ENCODE measurements at places on chromosomes 12 and 14. TPM values are rescaled to one million over a fixed set of nuclear protein-coding genes. Genes with fewer than 3 reads are reported as not detected.

BRF1 gene
- 25.2 TPM for total RNA-seq

AQP5 gene
- not detected for total RNA-seq

SLC2A14 gene
- 1.2 TPM for total RNA-seq

- ATAC-seq, result peak; percentile 40
These were observed 9.4 kb upstream of the CACNA2D4 start for GRCh38 chr12:1927751-1928351.

GRCh38 chr14:75142494-75142893, 15.6 kb upstream of the NEK9 start:
- no peak for ATAC-seq

DNA sequence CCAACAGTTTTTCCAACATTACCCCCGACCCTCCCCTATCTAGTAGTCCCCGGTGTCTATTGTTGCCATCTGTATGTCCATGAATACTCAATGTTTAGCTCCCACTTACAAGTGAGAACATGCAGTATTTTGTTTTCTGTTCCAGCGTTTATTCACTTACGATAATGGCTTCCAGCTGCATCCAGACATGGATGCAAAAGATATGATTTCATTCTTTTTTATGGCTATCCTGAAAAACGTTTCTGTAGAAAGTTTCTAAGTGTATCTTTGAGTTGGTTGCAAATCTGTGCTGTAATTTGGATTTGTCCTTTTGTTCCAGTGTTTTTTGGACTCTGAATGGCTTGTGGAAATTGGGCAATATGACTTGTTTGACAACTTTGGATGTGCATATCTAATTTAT, 11.7 kb downstream of the SP1 start:
- ATAC-seq, result no peak

- ATAC-seq, result no peak
These were observed 46.2 kb upstream of the MED13L start for GRCh38 chr12:116323406-116324386.

DNA sequence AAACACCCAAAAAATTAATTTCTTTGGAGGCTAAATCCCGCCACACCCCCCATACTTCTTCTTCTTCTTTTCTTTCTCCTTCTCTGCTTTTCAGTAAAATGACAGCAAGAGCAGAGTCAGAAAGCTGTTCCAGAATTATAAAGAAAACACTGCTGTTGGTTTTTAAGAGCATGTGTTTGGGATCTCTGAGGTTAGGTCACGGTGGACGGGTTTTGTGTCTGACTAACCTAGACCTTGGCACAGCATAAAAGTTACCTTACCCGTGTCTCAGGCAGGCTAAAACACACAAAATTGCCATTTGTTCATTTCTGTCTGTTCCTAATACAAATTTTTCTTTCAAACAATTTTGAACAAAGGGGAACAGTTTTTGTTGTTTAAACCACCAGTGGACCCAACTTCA, 540.8 kb downstream of the NRXN3 start:
- no peak for ATAC-seq

DNA sequence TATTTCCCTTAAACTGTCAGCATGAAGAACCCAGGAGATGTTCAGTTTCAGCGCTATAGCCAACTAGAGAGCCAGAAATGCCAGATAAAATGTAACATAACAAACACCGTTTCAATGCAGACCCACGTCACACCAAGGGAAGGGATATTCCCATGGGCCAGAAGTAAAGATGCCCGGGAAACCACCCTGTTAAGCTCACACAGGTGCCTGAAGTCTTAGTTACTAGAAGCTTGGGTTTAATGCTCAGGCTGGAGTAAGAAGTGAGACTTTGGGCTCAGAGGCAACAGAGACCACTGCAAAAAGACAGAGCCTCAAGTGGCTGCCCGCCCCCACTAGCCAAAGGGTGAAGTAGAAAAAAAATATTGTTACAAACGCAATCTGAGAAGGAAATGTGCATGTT, 52.3 kb downstream of the SYNE3 start:
- no peak for ATAC-seq

DNA sequence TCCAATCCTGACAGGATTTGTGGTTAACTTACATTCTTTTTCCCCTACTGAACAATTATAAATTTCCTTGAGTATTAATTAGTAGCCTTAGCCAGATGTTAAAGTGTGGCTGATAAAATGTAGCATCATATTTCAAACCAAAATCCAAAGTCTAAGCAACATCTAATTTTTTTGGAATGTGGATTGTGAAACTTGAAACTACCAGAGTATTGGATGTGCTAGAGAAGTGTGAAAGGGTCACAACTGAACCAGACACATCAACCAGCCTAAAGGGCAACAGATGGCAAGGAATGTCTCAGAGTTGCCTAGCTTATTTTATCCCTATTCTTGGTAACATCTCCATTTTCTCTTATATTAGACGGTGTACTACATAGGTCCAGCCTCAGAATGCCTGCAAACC, 153.1 kb upstream of the DCN start:
- no peak for ATAC-seq
